ENCODE measurements at places on chromosomes 12 and 14.

DNA sequence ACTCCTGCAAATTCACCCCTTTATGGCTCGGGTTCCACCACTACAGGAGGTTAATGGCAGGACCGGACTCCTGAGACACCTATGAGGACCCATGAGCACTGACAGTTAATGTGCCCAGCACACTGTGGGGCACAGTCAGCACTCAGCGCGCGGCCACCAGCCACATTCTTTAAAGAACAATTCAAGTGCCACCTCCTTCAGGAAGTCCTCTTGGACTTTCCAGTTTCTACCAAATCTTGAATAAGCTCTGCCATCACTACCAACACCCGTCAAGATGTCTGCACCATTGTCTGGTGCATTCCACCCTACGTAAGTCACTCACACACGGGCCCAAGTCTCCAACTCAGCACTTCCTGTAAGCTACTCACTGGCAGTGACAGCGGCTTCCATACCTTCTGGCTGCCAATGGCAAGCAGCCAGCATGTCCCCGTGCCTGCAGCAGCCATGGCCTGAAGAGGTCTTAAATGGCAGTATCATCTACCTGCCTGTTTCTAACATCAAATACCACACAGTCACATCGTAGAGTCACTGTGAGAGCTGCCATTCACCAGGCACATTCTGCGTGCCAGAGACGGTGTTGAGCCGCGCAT is 48.5 kb downstream of the CDC42BPB start:
- DNase-seq: no peak

- no peak for DNase-seq
Measured at GRCh38 chr12:14931359-14931758, 7.0 kb downstream of the ERP27 start.

DNA sequence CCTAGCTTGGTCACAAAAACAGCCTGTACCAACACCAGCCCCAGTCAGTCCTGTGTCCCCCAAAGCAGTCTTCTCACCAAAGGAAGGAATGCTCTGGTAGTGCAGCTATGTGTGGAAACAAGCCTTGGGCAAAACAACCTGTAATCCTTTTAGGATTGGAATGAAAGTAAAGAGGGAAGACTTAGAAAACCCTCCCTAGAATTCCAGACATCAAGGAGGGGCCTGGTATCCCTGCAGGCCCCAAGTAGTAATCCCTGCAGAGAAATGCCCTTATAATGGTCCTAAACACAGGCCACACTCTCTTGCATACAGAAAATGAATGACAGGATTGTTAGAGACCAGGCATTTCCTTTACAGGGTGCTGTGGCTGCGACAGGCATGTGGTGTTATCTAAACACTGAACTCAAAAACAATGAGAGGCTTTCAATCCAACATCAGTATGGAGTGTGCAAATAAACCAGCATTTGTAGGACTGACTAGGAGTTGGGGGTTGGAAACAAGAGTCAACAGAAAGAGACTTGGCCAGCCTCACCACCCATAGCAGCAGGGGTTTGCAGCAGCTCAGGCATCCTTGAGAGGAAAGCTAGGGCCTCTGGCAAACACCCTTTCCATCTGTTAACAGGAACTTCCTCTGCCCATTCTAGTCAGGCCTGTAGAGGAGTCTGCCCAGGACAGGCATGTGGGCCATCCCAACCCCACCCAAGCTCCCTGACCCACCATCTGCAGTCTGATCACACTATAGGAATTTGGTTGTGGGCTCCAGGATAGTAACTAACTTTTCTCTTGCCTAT is 59.1 kb downstream of the DCAF5 start:
- DNase-seq: no peak

GRCh38 chr14:71931492-71932228 is 569 bp upstream of the RGS6 start:
- no peak for DNase-seq

GRCh38 chr14:91244501-91244901 is at the start of gene GPR68:
Gene GPR68 (minus strand): TSS chr14:91244704. CDS start chr14:91235050, 9,654 bp downstream.
- DNase-seq: no peak

DNA sequence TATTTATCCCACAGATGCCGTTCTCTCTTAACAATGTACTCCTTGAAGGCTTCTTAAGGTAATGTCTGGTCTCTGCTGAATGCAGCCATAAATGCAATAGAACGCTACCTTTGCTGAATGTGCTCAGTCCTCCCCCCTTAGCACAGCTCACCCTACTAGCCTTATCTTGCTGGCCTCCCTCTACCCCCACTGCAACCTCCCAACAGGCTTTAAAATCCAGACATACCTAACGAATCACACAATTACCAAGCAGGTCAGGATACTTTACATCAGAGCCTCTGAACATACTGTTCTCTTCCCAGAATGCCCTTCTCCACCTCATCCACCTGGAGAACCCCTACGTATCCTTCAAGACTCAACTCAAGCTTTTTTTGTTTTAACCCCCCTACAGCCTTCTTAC is 51.0 kb upstream of the CRADD start:
- DNase-seq: no peak

GRCh38 chr12:89370850-89371249 is 18.5 kb upstream of the DUSP6 start:
- no peak for DNase-seq
